ENCODE measurements at places on chromosomes 3 and 15.

DNA sequence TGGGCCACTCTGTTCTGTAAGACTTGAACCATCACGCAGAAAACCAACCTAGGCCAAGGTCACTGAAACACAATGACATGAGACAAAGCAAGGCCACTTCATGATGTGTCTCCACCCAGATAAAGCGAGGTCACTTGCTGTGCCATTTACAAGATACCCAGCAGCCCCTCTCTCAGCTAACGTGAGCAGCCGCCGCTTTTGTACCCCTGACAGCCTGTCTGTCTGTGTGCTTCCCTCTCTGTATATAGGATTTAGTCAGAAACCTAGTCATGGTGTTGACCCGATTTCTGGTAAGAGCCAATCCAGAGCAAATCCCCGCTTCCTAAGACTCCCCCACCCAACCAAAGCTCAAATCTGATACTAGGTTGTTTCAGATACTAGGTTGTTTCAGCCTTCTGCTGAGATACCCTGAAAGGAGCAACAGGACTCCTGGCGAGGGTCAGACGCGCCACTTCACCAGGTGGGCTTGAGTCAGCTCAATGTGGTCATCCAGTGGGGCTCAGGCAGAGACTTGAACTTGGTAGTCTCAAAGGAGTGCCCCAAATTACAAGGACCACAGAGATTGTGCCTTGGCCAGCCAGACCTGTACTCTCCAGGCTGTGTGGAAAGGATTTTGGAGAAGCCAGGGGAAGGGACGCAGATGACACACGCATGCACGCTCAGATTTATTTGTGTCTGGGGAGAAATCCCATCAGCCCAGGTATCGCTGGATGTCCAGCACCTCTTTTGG, 3.1 kb upstream of the ZXDC start:
- no peak for DNase-seq

DNA sequence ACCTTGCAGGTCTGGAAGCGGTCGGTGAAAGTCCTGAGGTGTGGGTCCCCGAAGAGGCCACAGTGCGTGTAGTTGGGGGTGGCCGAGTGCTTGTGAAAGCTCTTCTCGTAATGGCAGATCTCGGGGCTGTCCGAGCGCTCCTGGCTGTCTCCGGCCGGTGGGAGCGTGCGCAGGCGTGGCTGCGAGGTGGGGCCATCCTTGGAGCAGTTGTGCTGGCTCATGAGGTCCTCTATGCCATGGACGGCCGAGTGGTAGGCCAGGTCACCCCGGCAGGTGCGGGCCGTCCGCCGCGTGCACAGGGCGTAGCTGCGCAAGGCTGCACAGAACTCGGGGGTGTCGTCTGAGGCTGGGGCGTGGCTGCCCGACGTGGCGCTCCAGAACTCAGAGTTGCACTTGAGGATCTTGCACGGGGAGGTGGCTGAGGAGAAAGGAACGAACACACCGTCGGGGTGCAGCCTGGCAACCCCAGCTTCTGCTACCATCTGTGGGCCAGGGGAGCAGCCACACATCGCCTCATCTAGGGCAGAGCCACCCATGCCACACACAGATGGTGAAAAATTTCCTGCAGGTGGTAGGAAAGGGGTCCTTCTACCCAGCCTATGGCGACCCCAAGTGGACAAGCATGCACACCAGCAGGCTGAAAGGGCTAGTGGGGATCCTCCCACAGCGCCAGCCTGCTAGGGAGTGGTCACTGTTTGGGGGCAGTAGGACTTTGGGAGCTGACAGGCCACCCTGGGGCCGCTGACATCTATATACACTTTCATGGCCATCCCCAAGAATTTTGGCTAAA, 36.7 kb downstream of the RGMA start:
- no peak for DNase-seq

- DNase-seq = no peak
Observed at GRCh38 chr3:16388850-16389441, 123.9 kb downstream of the OXNAD1 start.

DNA sequence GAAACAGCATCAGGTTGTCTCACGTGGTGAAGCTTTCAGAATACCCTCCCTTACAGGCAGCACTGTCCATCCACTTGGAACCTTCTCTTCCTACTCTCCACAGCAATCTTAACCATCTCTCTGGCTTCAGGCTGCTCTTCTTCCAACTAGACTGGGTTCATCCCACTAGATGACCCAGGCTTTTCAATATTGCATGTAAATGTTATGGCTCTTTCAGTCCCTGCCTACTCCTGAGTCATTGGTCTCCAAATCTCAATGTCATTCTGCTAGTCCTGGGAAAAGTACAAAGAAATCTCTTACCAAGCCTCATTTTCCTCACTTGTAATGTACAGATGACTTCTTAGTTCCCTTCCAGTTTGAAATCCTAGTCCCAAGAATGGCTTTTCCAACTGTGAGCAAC, 109.7 kb upstream of the CTNNB1 start:
- no peak for DNase-seq

GRCh38 chr15:33445984-33446383, 135.2 kb downstream of the RYR3 start:
- no peak for DNase-seq

DNA sequence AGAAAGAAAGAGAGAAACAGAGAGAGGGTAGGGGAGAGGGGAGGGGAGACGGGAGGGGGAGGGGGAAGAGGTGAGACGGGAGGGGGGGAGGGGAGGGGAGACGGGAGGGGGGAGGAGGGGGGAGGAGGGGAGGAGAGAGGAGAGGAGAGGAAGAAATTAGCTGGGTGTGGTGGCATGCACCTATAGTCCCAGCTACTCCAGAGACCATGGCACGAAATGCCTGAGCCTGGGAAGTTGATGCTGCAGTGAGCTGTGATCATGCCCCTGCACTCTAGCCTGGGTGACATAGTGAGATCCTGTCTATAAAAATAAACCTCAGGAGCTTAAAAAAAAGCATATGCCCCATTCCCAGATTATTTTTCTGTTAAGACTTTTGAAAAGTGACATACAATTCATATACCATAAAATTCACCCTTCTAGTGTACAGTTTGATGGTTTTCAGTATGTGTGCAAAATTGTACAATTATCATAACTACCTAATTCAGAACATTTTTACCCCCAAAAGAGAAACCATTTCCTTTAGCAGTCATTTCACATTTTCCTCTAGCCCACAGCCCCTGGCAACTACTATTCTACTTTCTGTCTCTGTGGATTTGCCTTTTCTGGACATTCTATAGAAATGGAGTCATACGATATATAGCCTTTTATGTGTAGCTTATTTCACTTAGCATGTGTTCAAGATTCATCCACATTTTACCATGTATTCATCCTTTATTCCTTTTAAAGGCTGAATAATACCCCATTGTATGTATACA, 699.6 kb downstream of the FHIT start:
- DNase-seq = no peak

DNA sequence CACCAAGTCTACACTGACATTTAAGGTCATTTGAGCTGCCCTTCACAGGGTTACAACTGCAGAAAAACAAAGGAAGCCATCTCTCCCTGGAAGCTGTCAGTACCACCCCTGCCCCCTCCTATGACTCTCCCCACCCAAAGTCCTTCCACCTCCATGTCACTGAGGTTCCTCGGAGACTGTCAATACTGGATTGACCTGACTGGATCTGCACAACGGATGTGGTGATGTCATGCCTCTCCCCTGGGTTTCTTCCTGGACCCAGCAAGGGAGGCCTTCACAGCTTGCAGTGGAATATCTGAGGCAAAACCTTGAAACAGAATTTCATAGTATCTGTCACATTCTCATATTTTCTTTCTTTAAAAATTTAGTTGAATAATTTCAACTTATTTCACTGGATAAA, 153.5 kb downstream of the CLSTN2 start:
- no peak for DNase-seq

- DNase-seq = no peak
Observed at GRCh38 chr3:159726231-159726964, 262.2 kb upstream of the IL12A start.

DNA sequence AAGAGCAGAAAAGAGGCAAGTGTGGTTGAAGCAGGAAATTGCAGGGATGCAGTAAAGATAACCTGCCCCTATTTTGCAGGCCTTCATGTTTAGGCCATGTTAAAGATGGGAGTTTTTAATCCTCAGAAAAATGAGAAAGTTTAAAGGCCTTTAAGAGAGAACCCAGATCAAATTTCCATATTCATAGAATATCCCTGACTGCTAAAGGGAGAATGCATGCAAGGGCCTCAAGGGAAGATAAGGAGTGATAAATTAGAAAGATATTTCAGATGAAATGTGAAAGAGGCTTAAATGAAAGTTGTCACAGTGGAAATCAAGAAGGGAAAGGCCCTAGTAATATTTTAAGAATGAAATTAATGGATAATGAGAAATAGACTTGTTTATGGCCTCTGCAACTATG, 292.1 kb downstream of the SATB1 start:
- DNase-seq = no peak

DNA sequence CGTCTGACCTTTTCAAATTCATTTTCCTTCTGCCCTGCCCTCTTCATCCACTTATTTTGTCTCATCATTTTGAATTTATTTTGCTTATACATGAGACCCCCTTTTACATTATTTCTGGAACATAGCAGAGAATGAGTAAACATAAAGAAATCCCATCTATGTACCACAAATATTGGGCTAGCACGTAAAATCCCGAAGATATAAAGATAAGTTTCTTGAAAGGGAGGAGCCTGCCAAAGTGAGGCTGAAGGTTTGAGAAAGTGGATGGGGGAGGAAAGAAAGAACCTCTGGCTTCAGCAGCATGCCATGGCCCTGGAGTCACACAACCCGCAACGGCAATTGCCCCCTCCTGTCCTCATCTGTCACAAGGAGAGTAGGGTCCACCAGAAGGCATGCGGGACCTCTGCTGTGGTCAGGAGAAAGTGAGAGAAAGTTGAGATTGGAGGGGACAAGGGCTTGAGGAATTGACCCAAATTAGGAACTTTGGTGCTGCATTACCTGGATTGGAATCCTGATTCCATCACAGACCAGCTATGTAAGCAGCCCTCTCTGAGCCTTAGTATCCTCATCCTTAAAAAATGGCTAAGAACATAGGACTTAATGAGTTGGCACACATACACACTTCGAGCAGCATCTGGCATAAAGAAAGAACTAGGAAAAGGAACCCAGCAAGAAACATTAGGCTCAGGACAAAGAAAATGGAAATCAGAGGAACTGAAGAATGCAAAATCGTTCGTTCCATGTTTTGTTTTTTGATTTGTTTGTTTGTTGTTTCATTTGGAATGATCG, 53.7 kb upstream of the GYG1 start:
- DNase-seq = no peak

GRCh38 chr3:11546657-11547302, 96.9 kb downstream of the VGLL4 start:
- DNase-seq = no peak

DNA sequence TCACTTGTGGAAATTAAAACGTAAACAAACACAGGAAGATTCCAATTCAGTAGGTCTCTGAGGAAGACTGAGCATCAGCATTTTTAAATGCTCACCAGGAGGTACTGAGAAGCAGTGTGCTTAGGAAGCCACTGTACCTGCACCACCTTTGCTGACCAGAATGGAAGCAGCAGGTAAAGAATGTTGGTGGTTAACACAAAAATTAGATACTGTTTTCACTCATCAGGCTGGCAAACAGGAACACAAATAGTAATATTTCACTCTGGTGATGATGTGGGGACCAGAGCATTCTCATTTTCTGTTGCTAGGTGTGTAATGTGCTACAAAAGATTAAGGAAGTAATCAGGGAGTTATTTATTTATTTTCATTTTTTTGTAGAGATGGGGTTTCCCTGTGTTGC, 29.9 kb upstream of the GHSR start:
- DNase-seq = no peak

DNA sequence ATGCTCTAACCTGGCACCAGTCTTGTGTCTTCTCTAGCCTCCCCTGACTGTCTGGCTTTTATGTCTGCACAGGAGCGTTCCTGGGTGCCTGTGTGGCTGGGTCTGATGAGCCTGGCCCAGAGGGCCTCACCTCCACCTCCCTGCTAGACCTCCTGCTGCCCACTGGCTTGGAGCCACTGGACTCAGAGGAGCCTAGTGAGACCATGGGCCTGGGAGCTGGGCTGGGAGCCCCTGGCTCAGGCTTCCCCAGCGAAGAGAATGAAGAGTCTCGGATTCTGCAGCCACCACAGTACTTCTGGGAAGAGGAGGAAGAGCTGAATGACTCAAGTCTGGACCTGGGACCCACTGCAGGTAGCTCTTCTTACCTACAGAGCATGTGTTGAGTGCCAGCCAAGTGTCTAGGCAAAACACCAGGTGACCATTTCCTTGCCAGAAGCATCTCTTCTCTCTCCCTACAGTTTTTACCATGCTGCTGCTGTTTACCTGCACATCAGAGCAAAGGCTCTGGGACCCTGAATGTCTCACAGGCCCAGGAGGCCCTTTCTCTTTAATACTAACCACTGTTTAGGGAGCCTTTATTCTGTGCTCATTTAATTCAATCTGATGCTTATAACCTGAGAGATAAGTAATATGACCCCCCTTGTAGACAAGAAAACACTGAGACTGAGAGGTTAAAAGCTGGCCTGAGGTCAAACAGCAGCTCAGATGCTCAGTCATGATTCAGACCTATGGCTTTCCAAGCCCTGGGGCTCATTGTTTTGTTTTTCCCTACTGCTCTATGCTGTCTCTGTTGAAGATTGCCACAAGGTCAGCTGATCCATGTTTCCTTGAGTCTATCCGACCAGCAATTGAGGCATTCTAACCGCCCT, 10.4 kb downstream of the PODXL2 start:
- peak; percentile 26 for DNase-seq

DNA sequence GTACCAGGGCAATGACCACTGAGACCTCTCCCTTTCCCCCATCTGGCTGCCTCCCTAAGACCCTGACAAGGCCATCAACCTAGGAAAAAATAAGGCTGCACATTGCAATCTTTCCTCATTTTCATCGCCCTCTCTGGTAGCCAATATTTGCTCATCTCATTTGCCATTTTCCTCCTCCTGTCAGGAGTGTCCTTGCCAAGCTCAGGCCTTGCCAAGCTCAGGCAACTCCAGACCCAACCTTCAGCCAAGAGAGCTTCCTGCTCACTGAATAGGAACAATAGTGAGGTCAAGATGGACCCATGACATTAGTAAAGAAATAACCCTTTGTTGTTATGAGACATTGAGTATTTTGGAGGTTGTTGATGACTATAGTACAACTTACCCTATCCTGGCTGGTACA, 380.3 kb downstream of the RSL24D1 start:
- DNase-seq = no peak

DNA sequence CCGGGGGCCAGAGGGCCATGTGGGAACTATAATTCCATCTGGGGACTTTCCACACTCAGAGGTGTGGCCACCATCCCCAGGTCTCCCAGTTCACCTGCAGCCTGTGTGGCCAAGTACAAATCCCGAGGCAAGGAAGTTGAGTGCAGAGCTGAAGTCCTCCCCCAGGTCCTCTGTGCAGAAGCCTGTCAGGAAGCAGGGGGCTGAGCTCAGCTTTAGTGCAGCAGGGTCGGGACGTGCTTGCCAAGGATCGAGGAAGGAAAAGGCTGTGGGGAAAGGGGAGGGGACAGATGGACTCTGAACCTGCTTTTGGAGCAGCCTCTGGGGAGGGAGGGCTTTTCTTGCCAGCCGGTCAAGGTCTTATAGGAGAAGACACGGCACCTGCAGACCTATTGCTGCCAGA, 67.7 kb downstream of the CHRNA7 start:
- no peak for DNase-seq

- no peak for DNase-seq
Observed at GRCh38 chr15:92128788-92129187, 264.9 kb upstream of the ST8SIA2 start.

- DNase-seq = no peak
Observed at GRCh38 chr15:96262097-96262496, 68.4 kb upstream of the NR2F2 start.

- DNase-seq = no peak
Observed at GRCh38 chr3:16294844-16295243, 29.8 kb downstream of the OXNAD1 start.

- DNase-seq = peak; percentile 42
Observed at GRCh38 chr3:178810181-178810580, 261.4 kb downstream of the ZMAT3 start.

- DNase-seq = no peak
Observed at GRCh38 chr3:122555275-122556071, 8.6 kb downstream of the PARP9 start.

All from COR-L47 (cell line).